ENCODE measurements at places on chromosomes 4 and X.

- peak; percentile 21 for DNase-seq
Measured at GRCh38 chrX:49039598-49040375, 3.4 kb downstream of the TFE3 start.

DNA sequence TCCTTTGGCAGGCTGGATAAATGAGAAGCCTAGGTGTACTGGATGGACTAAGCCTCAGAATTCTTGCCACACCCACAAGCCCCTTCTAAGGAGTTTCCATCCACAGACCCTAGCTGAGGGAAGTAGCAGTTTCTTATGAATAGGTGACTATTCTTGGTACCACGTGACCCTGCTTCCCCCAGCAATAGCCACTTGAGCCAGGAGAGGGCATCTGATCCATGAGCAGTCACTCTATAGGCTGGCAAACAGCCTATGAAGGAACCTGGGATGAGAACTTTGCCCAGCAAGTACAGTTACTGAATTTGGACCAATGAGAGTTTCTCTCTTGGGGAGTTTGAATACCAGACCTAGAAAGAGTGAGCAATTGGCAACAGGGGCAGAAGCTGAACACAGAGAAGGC lies 84.0 kb downstream of the RTL9 start:
- DNase-seq = peak; percentile 9

GRCh38 chrX:111850975-111851374 lies 25.0 kb upstream of the TRPC5OS start:
- no peak for DNase-seq

DNA sequence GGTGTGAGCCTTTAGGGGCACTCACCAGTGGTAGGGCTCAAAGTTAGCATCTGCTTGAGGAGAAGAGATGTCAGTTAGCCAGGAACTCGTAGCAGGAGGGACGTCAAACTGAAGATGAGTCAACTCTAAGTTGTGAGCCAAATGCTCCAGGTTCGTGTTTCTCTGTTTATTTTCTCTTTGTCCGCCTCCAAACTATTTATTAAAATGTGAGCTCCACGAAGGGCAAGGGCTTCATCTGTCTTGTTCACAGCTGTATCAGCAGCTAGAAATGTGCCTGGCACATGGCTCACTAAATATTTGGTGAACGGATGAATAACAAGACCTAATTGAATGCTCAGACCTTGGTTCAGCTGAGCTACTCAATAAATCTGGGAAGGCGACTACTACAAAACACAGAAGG lies 248.9 kb downstream of the BCOR start:
- no peak for DNase-seq

DNA sequence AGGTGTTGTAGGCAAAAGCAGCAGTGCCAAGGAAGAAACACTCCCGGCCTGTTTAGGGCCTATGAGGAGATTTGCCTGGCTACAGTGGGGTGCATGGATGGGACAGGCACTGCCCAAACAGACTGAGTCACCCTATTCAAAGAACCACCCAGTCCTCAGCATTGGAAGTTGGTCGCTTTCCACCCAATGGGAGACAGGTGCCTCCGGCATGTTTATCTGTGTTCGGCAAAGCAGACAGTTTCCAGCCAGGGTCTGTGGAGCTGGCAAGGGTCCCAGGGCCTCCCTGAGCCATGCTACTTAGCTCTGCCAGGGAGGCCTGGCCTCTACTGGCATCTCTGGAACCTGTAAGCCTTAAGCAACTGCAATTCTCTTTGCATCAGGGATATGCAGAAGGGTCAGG lies 165.1 kb upstream of the ATP6AP2 start:
- no peak for DNase-seq

DNA sequence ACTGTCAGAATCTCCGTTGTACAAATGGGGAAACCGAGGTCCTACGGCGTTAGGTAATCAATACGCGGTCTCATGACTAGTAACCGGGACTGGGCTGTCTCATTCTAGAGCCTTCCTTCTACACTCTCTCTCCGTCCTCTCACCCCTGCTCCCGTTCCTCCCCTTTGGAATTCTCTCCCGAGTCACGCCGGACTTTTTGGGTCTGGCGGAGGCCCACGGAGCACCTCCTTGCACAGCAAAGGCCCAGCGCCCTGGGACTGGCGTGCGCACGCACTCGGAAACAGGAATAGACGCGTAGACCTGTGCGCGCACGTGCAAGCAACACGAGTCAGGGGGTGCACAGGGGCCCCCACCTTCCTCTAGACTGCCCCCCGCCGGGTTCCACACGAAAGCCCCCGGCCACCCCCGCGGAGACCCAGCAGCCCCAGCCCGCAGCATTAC lies 361 bp downstream of the QDPR start:
- DNase-seq = peak; percentile 17

DNA sequence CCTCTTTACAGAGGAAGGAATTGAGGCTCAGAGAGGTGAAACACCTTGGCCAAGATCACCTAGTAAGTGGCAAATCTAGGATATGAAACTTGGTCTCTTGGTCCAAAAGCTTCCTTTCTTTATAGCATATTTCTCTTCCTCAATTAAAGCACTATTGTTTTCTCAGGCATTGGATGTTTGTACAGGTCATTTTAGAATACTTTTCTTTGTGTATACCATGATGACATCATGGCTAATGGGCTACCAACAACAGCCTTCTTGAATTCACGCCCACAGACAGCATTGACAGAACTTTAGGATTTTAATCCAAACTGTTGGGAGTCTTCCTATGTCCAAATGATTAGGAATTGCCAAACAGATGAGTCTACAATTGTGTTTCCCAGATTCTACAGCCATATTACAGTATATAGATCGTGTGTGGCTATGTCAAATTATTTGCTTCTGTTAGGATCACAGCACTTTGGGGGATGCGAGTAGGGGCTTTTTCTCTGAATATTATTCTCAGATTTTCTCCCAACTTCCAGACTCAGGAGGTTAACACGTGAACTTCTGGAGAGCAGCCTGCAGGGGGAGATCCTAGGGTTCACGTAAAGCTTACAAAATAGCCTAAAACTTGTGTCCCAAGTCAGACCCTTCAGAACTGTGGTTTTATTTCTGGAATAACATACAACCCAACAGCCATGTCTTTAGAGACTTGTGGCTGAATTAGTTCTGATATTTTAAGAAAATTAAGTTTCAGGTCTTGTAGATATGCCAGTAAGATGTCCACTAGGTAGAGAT lies 191.8 kb downstream of the SHROOM3 start:
- no peak for DNase-seq

- DNase-seq = no peak
Measured at GRCh38 chrX:121256647-121257046, 209.2 kb downstream of the GLUD2 start.

GRCh38 chrX:46912098-46912602 lies at the start of gene JADE3:
Gene JADE3 (plus strand): TSS chrX:46912421. CDS start chrX:46984895, 72,474 bp downstream.
- peak; percentile 19 for DNase-seq

DNA sequence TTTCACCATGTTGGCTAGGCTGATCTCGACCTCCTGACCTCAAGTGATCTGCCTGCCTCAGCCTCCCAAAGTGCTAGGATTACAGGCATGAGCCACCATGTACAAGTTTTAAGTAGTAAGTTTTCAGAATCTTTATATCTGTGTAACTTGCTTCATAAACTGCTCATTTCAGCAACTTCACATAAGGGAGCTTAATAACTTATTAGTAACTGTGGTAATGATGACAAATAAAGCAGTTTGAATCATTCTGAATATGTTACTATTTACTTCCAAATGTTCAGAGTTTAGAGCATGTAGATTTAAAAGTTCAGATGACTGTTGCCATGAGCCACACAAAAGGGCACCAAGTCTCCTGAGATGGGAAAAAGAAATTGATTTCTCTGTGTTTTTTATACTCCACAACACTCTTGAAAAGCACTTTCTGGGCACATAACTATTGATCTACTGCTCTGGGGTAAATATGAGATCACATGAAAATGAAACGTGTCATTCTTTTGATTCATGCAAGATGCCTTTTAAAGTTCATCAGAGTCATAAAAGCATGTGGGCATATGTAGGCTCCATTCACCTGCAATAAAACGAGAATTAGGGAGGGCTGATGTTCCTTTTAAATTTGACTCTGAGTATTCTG lies 14.1 kb upstream of the CA5B start:
- DNase-seq = no peak

- DNase-seq = no peak
Measured at GRCh38 chr4:93127489-93127888, 701.1 kb upstream of the ATOH1 start.

GRCh38 chrX:37653397-37654085 lies 32.0 kb upstream of the XK start:
- no peak for DNase-seq

DNA sequence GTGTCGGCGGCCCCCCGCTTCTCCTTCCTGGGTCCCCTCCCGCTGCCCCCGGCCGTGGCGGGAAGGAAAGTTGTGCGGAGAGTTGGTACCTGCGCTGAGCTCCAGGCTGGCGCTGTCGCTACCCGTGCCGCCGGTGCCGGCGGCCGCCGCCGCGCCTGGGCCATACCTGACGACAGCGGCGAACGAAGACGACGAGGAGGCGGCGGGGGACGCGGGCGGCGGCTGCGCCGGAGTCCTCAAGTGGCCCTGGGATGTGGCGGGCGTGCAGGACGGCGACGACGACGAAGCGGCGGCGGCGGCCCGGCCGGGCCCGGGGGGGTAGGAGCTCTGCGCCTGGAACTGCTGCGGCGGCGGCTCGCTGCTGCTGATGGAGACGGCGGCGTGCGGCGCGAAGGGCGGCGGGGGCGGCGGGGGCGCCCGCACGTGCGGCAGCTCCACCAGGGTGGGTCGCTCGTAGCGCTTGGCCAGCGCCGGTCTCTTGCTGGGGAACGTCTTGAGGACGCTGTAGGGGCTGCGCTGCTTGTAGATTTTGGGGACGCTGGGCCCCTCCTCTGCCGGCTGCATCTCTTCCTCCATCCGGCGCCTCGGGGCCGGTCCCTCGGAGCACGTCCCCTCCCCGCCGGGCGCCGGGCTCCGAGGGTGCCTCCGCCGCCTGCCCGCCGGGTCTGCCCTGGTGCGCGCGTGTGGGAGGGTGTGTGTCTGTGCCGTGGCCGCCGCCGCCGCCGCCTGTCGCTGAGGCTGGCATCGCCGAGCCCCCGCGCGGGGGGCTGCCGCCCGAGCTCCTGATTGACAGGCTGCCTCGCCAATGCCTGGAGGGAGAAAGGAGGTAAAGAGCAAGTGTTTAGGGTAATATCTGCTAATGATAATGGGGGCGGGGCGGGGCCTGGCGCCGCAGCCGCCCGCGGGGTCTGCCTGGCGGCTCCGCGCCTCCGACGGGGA lies 618 bp downstream of the BEND4 start:
- DNase-seq = peak; percentile 15

GRCh38 chr4:142696334-142697122 lies 149.6 kb downstream of the INPP4B start:
- DNase-seq = no peak

- DNase-seq = no peak
Measured at GRCh38 chrX:82658492-82658891, 849.6 kb upstream of the POU3F4 start.

DNA sequence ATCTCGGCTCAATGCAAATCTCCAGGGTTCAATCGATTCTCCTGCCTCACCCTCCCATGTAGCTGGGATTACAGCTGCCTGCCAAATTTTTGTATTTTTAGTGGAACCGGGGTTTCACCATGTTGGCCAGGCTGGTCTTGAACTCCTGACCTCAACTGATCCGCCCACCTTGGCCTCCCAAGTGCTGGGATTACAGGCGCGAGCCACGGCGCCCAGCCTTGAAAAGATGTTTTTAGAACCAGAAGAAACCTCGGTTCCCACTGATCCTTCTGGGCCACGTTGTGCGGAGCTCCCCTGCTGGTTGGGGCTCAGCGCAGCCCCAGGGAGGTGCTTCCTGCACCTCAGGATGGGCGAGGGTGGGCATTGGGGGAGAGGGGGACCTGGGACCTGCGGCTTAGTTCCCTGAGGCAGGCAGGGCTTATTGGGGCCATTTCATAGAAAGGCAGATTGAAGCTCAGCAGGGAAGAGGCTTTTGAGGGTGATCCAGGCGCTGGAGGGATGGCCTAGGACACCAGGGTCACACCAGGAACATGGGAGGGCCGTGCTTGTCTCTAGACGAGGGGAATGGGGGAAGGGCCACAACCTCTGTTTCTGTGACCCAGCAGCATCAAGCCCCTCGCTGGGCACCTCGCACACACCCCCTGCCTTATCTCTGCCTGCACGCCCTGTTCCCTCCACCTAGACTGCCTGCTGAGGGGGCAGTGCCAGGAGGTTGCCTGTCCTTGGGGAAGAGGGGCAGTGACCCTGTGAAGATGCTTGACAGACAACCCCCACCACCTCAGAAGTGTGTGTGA lies 6.3 kb upstream of the ADD1 start:
- no peak for DNase-seq

GRCh38 chr4:168480931-168481611 lies 779 bp upstream of the DDX60L start:
- no peak for DNase-seq

DNA sequence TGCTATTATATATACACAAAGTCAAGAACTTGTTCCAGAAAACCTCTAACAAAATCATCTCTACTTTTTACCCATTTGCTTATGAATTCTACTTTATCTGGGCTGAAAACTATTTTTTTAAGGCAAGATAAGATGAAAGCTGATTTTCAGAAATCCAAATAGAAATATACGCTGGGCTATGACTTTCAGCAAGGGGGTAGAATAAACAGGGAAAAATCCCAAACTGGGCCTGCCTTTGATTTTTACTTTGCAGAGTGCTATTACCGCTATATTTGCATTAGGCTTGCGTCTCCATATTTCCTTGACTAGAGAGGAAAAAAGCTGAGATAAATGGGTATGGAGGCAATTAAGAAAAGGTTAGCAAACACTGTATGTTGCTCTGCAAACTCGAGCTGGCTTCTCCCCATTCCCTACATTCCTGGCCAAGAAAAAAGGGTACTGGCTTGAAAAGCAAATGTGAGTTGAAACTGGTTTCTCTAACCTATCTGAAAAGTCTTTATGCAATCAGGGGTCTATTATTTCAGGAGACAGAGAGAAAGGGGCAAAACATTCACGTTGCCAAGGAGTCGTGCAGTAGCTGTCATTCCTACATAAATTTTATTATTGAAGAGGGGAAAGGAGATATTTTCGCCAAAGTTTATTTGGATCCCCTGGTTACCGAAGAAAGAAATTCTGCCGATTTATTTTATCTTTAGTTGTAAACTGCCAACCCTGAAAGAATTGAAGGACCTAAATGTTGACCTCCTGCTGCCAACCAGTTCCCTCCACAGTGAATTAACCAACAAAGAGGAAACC lies 2.2 kb downstream of the TMEM47 start:
- DNase-seq = no peak

DNA sequence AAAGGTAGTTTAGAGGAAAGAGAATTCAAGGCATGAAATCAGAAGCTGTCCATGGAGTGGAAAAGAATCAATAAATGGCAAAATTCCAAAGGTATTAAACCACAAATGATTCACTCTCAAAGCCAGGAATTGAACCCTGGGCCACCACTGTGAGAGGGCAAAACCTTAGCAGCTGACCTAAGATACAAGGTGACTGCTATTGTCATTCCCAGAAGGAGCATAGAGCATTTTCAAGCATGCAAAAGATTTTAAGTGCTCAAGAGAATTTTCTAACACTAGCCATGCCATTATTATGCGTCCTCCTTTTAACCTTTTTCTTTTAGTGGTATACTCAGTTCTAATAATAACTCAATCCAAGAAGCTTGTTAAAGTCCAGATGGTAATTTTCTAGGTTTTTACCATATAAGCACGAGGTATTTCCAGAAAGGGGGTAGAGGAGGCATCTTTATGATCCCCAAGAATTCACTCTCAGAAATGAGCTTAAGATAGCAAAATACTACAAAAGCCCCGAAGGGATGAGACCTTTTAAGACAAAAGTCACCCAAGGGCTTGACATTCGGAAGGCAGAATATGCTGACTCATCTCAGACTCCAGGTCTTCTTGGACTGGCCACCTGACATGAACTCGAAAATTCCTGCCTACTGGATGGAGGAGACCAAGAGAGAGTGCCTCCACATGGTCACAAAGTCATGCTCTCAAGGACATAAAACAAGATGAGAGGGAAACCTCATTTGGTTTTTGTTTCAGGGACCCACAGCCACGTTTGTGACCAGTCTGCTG lies 13.8 kb upstream of the PAGE5 start:
- no peak for DNase-seq
